ENCODE measurements at places on chromosomes 12 and 14.

GRCh38 chr12:81296556-81297305 is 218.9 kb downstream of the ACSS3 start:
- no peak for DNase-seq

DNA sequence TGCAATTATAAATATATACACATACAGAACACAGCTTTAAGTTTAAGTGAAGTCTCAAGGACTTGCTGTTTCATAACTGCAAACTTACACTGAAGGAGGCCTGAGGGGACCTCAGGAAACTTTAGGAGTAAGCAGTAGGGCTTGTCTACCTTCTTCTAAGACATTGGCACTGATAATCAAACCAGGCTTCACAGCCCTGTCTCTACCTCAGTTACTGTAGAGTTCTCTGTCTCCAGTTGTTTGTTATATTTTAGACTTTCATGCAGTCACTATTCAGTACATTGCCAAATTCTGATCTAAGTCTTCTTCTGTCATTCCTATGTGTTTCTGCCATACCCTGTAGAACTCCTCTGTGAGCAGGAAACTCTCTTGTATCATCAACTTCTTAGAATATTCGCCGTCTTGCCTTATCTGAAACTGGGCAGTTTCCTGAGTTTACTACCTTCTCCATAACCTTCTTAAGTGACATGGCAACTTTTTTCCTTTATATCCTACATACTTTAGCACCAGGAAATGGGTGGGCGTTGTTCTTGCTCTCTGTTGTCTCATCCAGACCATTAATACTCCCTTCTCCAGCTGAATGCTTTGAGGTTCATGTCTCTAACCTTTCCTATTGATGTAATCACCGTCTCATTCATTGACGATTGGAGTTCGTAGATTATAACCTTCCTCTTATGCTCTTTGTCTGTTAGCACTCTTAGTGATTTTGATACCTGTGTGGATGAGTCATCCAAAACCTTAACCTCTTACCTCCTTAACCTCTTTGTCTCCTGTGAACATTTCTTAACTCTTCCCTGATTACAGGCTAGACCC is 11.4 kb downstream of the APAF1 start:
- DNase-seq: no peak

- peak; percentile 50 for DNase-seq
Measured at GRCh38 chr12:14185427-14186192, 179.9 kb upstream of the ATF7IP start.

DNA sequence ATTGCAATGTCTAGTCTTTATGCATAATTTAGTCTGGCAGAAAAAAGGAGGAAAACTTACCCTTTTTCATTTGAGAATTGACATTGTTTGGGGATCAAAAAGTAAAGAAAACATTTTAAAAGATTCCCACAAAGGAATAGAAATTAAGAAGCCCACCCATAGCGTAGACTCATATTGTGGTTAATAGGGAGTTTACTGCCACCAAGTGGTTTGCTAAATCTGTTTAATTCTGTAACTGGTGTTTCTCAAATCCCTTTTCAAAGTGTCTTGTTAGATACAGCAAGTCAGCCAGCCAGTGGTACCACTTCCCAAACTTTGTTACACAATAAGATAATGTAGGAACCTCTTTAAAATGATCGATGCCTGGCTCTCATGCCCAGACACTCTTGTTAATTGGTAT is 180.3 kb downstream of the IPO8 start:
- no peak for DNase-seq

DNA sequence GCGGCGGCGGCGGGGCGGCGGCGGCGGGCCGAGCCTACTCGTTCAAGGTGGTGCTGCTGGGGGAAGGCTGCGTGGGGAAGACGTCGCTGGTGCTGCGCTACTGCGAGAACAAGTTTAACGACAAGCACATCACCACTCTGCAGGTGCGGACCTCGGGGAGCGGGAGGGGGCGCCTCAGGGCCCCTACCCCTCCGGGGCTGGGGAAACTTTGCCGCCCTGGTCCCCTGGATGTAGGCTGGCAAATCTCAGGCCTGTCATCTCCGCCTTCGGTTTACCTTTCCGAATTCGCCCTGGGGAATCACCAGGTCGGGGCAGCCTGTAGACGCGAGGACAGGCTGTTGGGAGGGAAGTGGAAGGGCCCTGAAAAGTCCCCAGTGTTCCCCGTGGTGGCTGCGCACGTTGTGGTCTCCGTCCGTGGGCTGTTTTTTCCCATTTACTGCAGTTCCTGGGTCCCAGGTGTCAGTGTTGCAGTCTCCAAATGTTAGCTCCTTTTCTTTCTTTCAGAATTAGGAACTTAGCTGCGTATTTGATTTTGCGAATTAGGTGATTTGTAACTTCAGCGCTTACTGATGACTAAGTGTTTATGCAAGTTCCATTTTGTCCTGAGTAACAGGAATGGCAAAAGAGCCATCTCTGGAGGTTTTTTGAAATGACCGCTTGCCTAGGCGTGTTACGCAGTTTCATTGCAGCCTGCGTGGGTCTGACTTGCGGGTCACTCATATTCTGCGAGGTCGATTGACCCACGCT is 656 bp downstream of the RAB21 start:
- DNase-seq: peak; percentile 85

GRCh38 chr14:102662636-102663430 is 70.4 kb downstream of the RCOR1 start:
- no peak for DNase-seq

- DNase-seq: no peak
Measured at GRCh38 chr14:21097636-21098075, 799 bp downstream of the ZNF219 start.

DNA sequence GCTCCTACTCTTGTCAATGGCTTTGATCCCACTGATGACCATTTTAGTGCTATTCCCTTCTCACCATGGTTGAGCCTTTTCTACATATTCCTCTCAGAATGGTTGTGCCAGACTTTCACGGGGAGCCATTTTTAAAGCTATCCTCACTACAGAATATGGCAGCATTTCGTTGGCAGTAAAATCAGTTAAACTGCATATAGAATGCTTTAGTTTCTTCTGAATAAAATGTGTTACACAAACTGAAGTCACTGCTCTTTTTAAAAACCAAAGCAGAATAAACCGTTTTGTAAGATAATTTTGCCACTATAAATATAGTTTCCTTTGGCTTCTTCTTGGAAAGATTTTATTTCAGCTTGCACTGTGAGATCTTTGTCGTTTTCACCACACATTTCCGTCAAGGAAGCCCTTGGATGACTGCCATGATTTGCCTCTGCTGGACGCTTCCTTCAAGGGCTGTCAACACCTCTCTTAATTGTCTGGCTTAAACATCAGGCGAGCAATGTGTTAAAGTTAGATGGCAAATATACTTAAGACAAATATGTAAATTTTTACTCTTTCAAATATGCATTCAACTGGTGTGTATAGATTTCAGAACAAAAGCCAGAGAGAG is 624.2 kb downstream of the DIO2 start:
- no peak for DNase-seq

GRCh38 chr14:89493406-89493805 is 76.4 kb upstream of the FOXN3 start:
- DNase-seq: no peak

- peak; percentile 20 for DNase-seq
Measured at GRCh38 chr12:48029491-48030172, 25.4 kb upstream of the COL2A1 start.

- no peak for DNase-seq
Measured at GRCh38 chr12:41737423-41737822, 407.3 kb downstream of the GXYLT1 start.

DNA sequence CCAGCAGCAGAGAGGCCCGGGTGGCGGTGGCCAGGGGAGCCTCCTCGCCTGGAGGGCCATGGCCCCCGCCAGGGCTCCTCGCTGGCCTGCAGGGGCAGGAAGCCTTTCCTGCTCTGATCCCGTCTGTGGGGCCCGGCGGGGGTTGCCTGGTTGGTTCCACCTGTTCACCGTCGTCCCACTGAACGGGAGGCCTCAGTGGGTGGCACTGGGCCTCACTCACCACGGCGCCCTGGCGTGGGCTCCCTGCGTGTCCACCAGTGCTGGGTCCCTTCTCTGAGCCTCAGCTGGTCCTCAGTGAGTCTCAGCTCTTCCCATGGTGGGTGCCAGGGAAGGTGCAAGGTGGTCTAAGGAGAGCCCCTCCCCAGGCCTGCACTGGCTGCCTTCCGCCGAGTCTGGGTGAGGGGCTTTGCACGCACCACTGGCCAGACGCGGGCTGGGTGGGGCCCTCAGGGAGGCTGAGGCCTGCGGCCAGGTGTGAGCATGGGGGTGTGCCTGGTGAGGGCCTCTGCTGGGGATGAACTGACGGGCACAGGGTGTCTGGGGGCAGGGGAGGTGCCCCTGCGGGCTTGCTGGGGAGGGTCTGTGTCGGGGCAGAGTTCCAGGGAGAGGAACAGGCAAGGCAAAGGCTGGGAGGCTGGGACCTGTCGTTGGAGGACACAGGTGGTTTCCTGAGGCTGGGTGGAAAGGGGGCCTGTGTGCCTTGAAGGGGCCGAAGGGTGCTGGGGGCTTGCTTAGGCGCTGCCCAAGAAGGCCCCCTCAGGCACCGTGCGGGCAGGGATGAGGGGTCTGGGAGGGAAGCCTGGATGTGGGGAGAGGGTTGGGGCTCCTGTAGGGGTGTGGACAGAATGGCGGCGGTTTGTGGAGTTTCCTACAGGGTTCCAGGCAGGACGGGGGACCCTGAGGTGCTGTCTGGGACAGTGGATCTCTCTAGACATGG is 339.8 kb downstream of the TMEM121 start:
- no peak for DNase-seq

GRCh38 chr14:100446572-100446971 is 123.4 kb downstream of the SLC25A47 start:
- DNase-seq: no peak

- DNase-seq: no peak
Measured at GRCh38 chr14:28772613-28773012, 6.0 kb downstream of the FOXG1 start.

DNA sequence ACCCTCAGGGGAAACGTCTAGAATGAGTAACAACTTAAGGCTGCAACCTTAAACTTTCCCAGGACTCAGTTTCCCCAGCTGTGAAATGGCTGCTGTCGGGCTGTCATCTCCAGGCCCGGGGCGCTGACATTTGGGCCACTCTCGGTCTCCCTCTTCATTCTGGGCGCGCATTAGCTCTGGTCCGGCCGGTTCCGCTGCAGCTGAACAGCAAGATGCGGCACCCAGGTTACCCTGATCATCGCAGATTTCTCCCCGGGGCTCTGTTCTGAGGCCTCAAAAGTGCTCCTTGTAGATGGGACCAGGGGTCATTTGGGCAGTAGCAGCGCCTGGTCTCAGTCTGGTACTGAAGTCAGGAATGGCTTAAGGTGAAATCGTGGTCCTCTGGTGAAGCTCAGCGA is 890 bp upstream of the BCL7A start:
- no peak for DNase-seq

- DNase-seq: no peak
Measured at GRCh38 chr12:46108721-46109120, 118.3 kb upstream of the SCAF11 start.

DNA sequence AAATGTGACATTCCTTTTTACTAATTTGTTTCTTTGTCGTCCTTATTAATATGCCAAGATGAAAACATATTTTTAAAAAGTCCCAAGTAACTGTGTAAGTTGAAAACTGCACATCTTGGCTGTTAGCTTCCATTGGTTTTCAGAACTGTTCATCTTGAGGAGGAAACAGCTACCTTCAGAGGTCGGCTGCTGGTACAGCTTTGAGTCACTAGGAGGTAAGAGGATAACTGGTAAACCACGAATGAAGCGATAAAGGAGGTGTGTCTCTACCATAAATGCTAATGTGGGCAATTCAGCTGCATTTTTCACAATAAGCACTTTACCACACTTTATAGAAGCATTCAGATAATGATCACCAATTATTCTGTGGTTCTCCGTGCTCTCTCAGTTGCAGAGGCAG is 137.5 kb upstream of the KRAS start:
- DNase-seq: no peak

GRCh38 chr12:49683599-49684309 is 23.5 kb downstream of the FMNL3 start:
- DNase-seq: no peak

DNA sequence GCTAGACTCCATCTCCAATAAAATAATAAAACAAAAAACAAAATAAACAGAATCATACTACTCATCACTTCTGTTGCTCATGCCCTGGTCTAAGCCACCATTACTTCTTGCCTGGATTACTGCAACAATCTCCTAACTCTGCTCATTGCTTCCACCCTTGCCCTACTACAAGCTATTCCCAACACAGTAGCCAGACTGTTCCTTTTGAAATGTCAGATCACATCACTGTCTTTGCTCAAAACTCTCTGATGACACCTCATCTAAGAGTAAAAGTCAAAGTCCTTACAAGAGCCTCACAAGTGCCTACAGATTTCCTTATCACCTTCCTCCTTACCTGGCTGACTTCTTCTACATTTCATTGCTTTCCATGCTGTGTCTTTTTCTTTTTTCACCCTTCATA is 10.0 kb downstream of the FBXO33 start:
- DNase-seq: no peak

DNA sequence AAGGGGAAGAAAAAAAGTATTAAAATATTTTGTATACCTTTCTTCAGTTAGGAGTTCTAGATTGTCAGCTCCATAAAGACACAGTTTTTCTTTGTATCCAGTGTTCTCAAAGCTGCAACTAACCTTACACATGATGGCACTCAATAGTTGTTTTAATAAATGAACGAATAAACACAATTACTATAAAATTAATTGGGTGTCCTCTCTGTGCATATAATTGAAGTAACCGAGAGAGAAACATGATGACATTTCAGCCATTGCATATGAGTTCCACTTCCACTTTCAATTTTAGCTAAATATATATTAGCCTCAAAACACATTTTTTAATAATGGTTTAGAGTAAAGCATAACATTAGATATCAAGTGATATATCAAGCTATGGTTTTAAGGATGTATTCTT is 671.2 kb downstream of the LRFN5 start:
- DNase-seq: peak; percentile 18

DNA sequence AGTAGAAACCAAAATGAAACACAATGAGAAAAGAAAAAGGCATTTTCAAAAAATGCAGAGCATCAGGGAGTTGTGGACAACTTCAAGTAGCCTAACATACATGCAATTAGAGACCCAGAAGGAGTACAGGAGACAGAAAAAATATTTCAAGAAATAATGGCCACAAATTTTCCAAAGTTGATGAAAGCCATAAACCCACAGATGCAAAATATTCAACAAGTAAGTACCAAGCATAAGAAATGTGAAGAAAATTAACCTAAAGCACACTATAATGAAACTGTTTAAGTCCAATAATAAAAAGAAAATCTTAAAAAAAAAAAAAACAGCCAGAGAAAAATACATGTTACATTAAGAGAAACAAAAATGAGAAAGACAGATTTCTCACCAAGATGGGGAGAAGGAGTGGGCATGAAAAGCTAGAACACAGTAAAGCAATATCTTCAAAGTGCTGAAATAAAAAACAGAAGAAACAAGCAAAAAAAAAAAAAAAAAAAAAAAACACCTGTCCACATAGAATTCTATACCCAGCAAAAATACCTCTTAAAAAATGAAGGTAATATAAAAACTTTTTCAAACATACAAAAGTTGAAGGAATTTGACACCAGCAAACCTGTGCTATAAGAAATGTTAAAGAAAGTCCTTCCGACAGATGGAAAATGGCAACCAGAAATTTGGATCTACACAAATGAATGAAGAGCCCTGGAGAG is 77.1 kb downstream of the PRKAB1 start:
- DNase-seq: no peak

GRCh38 chr14:81435391-81436295 is 35.5 kb upstream of the STON2 start:
- no peak for DNase-seq

GRCh38 chr14:74551001-74551400 is 57.4 kb downstream of the ISCA2 start:
- no peak for DNase-seq
